ENCODE measurements at places on chromosomes 4 and X.

GRCh38 chr4:165631208-165631894 lies 241.7 kb upstream of the TLL1 start:
- DNase-seq, result no peak

- DNase-seq, result no peak
These were observed 822 bp downstream of the ZNF275 start for GRCh38 chrX:153334654-153335295.

DNA sequence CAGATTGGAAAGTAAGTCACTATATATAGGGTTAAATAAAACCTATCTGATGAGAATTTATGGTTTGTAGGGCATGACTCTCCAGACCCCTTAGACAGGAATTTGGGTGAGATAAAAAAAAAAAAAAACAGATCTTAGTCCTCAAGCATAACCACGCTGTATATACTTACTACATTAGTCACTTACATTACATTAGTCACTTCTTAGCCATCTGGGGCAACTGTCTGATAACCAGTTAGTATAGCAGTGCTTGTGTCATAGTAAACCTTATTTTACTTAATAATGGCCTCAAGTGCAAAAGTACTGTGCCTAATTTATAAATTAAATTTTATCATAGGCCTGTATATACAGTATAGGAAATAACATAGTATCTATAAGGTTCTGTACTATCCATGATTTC lies 60.2 kb upstream of the RPS6KA6 start:
- DNase-seq, result no peak

GRCh38 chr4:14566518-14566917 lies 435.8 kb upstream of the CPEB2 start:
- DNase-seq, result no peak

DNA sequence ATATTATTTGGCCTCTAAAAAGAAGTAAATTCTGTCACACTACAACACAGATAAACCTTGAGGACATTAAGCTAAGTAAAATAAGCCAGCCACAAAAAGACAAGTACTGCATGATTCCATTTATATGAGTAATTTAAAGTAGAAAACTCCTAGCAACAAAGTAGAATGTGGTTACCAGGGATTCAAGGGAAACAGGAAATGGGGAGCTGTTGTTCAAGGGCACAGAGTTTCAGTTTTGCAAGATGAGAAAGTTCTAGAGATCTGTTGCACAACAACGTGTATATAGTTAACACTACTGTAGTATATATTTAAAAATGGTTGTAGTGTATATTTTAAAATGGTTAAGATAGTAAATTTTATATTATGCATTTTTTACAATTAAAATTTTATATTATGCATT lies 25.4 kb downstream of the SEC31A start:
- no peak for DNase-seq

DNA sequence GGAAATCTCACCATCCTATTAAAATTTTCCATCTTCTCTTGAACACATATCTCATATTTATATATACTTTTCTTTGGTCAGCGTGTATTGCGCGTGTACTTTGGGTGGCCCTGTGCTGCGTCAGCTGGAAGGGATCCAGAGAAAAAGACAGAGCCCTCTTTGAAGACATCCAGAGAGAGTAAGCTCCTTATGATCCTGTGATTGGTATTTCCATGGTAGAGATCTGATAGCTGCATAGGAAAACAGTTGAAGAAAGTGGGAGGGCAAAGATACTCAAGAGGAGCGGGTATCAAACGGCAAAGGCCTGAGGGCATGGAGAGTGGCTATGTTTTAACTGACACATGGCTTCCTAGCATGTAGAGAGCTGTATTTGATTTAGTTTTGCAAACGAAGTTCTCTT lies 4.4 kb upstream of the HPGD start:
- DNase-seq, result no peak
